ENCODE measurements at places on chromosomes 4 and X.
A peak's percentile ranks its signal among the peaks of the same experiment; 100 is the strongest.

DNA sequence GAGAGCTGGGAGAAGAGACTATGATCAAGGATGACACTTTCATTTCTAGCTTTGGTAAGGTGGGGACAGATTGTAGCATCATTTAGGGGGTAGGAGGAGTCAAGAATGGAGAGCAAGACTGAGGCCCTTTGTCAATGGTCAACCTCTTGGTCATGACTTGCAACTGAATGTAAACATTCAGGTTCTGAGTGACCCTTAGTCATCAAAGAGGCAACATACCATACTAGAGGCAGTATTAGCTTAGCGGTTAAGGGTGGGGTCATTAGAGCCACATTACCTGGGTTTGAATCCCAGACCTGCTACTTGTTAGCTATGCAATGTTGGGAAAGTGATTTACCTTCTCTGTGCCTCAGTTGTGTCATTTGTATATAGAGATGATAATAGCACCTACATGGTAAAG, 76.5 kb downstream of the MED28 start:
- DNase-seq, result no peak

GRCh38 chr4:100838286-100838685, 320.5 kb upstream of the EMCN start:
- DNase-seq, result no peak

DNA sequence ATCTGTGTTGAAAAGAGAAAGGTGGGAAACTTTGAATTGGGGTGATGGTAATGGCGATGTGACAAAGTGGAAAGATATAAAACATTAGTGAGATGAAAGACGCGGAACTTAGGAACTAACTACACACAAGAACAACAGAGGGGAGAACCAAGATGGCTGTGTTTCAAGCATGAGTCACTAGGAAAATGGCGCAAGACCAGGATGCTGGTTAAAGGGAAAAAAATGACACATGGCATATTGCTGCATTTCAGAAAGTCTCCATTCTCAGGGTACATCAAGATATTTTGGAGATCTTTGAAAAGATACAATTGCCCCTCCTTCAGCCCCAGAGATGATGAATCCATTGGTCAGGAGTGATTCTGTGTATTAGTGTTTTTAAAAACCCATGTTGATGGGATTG, 164.4 kb downstream of the FBXO8 start:
- DNase-seq, result no peak

DNA sequence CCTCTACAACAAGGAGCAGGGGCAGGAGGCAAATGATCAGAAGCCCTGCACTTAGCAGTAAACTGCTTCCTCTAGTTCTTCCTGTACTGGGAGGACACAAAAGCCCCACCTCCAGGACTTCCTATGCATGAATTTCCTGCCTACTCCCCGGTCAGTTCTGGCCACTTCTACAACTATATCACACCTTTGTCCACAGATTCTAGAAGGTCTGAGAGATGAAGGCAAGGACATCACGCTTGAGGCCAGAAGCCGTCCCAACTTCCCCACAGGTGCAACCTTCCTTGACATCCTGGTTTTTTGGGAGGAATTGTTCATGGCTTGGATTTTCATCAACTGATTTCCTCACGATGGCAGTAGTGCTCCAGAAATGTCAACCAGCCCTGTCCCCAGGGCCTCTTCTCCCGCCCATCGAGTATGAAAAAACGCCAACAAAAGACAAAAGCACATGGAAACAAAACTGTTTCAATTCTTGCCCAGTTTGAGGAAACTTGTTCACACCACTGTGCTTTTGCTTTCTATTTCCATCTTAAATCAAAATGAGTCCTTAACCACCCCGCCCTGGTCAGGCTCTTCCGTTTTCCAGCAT, 206.5 kb upstream of the STK26 start:
- DNase-seq, result peak; percentile 77

- no peak for DNase-seq
These were observed 52.1 kb upstream of the NDST4 start for GRCh38 chr4:115165503-115165902.

DNA sequence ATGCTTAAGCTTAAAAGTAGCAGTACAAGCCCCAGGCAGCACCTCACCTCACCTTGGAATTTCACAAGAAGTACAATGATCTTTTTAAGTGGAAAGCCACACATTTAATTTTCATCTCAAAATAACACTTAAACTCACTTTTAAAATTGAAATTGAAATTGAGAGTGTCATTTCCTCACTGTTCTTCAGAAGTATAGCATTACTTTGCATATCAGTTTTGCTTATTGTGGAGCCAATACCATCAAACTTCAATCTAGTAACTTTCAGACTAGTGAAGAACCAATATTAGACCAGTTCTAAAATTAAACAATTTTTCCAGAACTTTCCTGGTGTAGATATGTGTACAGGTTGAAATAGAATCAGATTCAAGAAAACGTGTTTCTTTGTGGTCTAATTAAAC, 242.4 kb downstream of the NDST4 start:
- DNase-seq, result no peak

- no peak for DNase-seq
These were observed at the start of gene NAP1L2 for GRCh38 chrX:73214426-73215094. Gene NAP1L2, minus strand, starts transcription at chrX:73214851. Its CDS starts 359 bp downstream, at chrX:73214492.

DNA sequence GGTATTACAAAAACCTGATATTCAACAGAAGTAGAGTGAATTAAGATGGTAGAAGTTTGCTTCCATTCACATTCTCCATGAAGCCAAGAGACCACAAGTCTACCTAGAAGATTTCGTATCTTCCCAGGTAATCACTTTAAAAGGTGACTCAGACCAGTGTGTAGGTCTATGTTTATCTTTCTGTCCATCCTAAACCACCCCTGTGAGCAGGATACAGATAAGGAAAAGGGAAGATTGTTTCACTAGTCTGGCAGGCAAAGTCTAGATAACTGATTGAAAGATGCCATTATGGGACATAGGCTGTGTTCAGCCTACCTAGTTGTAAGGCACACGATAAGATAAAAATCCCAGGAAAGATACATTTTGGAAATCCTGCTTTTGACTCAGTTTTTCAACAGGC, 244.3 kb upstream of the NWD2 start:
- DNase-seq, result no peak

GRCh38 chr4:112318239-112319142, 21.3 kb downstream of the ALPK1 start:
- DNase-seq, result no peak

DNA sequence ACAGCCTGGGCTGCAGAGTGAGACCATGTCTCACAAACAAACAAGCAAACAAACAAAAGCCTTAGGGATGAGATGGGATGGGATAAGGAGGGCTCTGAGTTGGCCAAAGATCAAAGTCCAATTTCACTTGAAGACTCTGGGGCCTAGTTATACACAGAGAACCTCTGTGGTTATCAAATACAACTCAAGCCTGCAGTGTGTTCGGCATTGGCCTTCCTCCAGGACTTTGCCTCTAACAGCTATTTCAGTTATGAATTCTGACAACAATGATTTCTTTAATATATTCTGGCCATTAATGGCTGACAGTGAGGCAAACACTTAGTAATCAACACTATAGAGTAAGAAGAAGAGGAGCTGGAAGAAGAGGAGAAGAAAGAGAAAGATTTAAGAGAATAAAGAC, 171.1 kb downstream of the PDGFRA start:
- DNase-seq, result no peak

GRCh38 chrX:47623540-47624027, 3.9 kb upstream of the SYN1 start:
- no peak for DNase-seq

DNA sequence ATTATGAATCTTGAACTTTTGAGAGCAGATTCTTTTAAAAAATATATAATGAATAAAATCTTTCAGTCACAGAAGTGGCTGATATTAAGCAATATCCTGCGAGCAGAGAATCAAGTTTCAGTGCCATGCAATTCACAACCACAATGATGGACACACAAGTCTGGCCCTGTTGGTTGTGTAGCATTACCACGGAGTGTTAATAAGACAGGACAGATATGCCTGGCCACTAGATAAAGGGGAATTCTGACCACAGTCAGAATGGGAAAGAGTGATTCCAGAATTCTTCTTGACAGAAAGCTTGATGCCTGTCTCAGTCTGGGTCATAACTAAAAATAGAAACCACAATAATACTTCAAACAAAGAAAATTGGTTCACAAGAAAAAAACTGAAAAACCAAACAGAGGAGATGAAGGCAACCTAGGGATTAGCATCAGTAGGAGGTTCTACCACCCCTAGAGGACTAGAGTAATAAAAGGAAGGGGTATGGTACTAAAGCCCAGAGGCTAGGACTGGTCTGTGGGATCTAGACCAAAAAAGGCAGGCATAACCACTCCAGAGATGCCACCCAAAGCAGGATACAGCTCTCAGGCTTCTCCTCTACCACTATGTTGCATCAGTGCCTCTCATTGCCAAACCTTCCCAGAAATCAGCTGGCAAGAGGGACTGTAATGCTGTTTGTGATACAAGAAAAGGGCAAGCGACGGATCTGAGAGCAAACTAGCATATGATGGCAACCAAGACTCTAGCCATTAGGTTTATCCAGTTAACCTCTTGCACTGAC, 59.0 kb downstream of the RNF150 start:
- DNase-seq, result no peak

DNA sequence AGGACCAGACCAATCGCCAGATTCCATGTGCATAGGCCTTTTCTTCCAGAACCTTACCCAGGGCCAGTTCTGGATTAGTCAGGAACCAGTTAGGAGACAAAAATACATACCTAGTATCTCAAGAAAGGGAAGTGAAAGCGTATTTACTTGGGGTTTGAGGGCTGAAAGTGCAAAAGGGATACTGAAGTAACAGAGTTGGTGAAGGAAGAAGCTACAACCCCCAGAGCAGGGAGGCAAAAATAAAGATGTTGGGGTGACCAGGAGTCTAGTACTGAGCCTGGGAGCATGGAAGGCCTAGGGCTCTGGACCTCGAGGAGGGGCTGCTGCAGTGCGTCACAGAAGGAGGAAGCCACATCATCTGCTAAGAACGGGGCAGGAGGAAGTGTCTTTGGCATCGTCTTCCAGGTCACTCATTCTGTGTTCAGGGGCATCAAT, 38.3 kb downstream of the TKTL1 start:
- no peak for DNase-seq

GRCh38 chr4:55868581-55869090, 15.2 kb downstream of the EXOC1 start:
- DNase-seq, result no peak
